NCI-H510A treated with DMSO at 0.1 percent for 48 hours (cell line): ENCODE measurements at places on chromosomes 2 and 18.

DNA sequence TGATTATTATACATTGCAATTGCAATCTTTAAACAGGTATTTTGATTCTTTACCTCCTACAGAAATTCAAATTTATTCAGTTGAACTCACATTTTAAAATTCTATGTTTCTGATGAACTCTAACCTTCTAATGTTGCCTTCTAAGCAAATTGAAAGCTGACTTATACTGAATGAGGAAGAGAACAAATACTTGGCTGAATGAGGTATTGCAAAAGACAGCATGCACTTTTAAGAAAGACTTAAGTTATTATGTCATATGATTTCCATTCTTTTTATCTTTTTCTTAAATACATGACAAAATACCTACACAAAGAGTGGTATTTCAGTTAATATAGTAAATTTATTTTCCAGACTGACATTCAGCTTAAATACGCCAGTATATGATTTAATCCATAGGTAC lies 64.7 kb downstream of the FAM228A start:
- DNase-seq: no peak

DNA sequence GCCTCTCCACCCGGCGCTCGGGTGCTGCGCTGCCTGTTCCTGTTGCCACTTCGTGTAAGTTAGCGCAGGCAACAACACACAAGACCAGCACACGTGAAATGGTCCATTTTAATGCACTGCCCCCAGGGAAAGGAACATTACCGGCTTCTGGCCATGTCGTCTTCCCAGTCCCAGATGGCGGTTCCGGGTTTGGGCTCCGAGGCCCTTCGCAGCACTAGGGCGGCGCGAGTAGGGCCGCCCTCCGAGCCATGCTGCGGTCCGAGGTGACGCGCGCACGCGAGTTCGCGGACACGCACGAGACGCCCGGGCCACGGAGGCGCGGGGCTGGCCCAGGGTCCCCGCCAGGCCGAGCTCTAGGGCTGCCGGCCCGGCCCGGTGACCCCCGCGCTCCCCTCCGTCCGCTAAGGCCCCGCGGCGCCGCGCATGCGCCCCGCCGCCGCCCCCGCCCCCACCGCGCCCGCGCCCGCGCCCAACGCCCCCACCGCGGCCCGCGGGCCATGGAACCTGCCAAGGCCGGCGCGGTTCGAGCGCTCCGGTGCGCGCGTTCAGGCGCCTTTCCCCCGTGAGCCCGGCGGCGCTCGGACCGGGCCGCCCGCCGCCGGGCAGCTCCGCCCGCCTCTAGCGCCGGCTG lies 367 bp upstream of the ZNF236 start:
- DNase-seq: peak; percentile 70

DNA sequence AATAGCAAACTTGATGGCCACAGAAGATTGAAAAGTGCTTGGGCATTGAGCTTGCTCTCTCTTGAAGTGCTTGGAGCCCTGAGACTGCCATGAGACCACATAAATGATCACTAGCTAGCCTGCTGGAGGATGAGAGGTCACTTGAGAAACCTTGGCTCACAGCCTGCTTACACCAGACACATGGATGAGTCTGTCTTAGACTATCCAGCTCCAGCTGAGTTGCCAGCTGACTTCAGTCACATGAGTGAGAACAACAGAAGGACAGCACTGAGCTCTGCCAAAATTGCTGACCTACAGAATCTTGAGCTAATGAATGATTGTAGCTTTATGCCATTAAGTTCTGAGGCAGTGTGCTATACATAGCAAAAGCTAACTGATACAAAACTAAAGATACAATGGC lies 18.1 kb downstream of the NABP1 start:
- peak; percentile 49 for DNase-seq

GRCh38 chr18:3264362-3264761 lies 2.4 kb downstream of the MYL12B start:
- DNase-seq: no peak

- DNase-seq: peak; percentile 27
Measured at GRCh38 chr2:43950383-43951008, 45.3 kb downstream of the LRPPRC start.
